ENCODE measurements at places on chromosomes 13 and 19.

DNA sequence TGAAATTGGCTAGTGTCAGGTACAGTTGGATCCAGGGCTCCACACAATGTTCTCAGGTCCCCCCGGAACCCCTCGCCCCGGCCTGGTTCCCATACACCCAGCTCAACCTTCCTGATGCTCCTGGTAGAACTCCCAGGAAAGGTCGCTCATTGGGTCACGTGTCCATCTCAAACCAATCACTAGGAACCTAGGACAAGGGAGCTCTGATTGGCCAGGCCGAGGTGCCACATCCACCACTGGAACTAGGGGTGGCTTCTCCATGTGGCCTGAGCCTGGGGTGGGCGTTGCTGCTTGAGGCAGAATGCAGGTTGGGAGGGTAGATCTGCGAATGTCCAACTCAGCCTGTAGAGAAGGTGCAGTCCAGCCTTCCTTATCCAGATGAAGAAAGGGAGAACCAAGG is 6.9 kb upstream of the MEF2B start:
- no peak for DNase-seq

DNA sequence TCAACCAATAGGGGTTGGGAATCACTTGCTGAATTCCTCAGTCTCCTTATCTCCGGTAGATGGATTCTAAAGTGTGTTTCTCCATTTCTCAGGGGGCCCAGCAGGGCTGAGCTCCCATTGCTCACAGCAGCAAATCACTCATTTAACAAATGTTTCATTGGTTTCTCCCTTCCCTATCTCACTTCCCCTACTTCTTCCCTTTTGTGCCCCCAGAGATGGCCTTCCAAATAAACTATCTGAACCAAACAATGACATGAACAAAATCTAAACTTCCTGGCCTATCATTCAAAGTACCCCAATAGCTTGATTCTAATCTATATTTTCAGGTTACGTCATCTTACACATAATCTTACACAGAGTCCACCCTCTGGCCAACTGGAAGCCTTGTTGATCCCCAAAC is 60.4 kb downstream of the DLEU7 start:
- no peak for DNase-seq

- no peak for DNase-seq
Measured at GRCh38 chr13:96781141-96781540, 213.1 kb downstream of the OXGR1 start.

GRCh38 chr19:16040642-16041041 is 35.7 kb upstream of the TPM4 start:
- no peak for DNase-seq

DNA sequence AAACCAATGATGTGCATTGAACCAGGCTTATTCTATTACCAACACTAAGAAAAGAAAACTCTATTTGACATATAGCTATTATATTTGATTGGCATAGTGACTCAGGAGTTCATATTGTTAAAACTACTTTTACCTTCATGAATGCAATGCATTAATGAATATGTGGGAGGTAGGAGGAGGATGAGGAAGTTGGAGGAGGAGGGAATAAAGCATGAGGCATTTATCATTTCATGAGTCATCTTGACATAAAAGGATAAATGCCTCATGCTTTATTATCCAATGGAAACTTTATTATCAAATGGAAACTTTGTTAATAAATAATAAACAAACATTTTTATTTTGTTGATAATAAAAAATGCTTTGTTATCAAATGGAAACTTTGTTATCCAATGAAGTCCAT is 116.5 kb downstream of the SPRY2 start:
- DNase-seq = no peak

- DNase-seq = no peak
Measured at GRCh38 chr19:57558525-57558924, 1.1 kb downstream of the ZNF550 start.

DNA sequence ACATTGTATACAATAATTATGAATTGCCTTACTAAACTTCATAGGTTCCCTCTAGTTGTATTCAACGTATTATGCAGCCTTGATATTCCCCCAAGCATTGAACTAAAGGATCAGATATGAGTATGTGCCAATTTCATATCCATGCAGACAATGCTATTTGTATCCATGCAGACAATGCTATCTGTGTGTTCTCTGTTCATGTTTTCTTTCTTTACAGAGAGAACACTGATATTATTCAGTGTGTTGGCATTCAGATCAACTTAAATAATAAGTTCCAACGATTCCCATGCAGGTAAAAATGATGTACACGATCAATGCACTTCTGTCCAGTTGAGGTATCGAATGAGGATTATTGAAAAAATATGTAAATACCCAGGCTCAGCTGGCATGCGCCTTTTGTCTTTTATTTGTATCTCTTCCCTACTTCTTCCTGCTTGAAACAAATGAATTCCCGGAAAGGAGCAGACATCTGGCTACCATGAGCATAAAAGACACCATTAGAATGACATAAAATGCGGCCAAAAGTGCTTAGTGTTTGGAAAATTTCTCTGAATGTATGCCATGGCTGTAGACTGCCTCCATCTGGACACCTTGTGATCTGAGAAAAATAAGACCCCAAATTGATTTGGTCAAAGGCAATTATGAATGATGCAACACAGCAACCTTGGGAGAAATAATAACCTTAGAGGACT is 731.5 kb downstream of the SLITRK1 start:
- no peak for DNase-seq

- no peak for DNase-seq
Measured at GRCh38 chr19:30631033-30631370, 258.8 kb downstream of the ZNF536 start.

DNA sequence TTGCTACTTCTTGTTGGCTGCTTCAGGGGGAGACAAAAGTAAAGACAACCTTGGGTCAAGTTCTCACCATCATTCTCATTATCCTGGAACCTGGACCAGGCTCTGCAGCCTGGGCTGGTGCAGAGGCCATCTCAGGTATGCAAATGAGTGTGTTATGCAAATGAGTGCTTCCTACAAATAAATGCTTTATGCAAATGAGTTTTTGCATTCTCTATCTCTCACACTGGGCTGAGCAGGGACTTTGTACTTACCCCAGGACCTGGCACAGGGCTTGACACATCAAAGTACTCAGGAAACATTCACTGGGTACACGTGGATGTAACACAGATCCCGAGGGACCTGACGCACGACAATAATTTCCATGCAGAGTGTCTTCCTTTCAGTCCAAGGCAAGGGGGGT is 103.0 kb downstream of the DNAJC15 start:
- no peak for DNase-seq

DNA sequence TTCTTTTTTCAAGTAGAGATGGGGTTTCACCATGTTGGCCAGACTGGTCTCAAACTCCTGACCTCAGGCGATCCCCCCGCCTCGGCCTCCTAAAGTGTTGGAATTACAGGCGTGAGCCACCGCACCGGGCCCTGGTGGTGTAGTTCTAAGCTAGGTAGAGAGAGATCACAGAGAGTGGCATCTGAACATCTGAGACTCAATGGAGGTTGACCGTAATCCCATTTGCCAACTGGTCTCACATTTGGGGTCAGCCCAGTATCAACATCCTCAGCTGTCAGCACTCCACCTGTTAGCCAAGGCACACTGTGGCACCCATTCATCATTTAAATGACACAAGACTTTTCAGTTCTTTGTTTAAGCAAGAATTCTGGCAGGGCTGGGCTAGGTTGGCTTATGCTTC is 8.1 kb downstream of the SELENOW start:
- DNase-seq = no peak

GRCh38 chr13:54733639-54734038 is 1705.0 kb downstream of the OLFM4 start:
- DNase-seq = no peak

GRCh38 chr13:22399801-22400420 is 729.0 kb downstream of the FGF9 start:
- DNase-seq = no peak

DNA sequence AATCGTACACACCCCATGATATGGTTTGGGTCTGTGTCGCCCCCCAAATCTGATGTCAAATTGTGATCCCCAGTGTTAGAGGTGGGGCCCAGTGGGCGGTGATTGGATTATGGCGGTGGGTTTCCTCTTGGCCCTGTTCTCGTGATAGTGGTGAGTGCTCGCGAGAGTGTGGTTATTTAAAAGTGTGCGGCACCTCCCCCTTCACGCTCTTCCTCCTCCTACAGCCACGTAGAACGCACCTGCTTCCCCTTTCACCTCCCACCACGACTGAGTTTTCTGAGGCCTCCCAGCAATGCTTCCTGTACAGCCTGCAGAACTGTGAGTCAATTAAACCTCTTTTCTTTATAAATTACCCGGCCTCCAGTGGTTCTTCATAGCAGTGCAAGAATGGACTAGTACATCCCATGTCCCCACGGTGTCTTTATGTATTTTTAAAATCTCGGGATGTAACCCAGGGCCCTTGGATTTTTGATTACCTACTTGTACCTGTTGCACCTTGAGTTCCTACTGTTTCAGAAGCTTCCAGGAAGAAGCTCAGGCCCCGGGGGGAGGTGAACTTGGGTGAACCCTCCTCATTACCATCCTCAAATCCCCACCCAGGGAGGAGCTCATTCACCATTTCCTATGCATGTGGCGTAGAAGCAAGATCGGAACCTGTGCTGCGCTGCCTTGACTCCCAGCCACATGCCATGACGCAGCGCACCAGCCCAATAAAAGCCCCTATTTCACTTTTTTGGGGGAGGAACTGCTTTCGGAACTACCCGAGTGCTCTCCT is 52.4 kb downstream of the TEX29 start:
- no peak for DNase-seq

DNA sequence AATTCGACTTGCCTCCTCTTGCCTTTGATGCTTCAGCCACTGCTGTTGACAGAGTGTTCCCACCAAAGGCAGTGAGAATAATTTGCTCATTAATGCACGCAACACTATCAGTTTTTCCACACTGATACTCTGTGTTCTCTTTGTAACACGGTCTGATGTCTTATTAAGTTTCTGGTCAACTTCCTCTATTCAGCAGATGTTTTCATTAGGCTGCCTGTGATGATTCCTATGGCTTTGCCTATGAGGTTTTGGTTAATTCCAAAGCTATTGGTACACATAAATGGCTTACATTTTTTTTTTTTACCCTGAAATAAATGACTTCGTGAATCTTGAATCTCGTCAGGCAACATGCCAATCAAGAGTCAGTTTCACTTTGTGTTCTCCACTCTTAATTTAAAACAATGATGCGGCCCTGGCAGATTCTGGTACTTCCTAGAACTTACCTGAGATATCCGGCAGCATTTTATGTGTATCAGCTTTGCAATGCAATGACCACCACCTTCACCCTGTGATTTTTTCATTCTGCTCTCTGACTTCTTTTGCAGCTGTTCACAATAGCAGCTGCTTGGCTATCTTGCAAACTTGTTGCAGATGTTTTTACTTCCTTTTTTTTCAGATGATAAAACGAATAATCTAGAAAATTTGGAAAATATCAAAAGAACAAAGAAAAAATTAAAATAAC is 27.5 kb upstream of the KL start:
- DNase-seq = no peak

DNA sequence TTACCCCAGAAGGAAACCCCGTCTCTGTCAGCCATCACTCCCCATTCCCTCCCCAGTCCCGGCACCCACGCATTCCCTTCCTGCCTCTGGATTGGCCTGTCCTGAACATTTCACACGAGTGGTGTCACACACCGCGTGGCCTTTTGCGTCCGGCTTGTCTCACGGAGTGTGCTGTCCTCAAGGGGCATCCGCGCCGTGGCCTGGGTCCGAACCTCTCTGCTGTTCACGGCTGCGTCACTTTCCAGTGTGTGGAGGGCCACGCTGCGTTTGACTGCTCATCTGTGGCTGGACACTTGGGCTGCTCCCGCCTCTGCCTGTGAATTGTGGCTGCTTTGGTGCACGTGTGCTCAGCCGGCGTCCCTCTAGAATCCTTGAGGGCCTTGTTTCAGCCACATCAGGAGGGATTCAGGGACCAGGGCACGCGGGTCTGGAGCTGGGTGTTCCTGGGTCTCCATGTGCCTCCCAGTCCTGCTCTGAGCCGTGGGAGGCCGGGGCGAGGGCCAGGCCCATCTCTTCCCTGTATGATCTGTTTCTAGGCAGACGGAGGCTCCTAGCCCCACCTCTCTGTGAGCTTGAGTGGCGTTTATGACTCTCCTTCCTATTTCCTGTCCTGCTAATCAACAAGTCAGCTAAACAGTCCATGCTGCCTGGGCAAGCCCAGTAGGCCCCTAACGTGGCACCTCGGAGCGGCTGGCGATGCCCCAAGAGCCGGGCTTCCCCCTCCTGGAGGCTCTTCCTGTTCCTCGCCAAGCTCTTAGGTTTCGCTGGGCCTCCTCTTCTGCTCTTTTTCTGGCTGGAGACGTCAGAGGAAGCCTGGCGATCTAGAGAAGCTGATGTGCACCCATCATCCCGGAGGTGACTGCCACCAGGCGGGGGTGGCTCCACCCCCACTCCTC is 8.1 kb downstream of the STK11 start:
- DNase-seq = no peak

- no peak for DNase-seq
Measured at GRCh38 chr13:48583859-48584311, 51.0 kb upstream of the RCBTB2 start.
